Endothelial cell (in vitro differentiated cells): ENCODE measurements at places on chromosomes 12 and 14. TPM values are rescaled to one million over a fixed set of nuclear protein-coding genes. Genes with fewer than 3 reads are reported as not detected.

The LRRC10 gene
- total RNA-seq: not detected

The P2RX7 gene
- 0.82 TPM for total RNA-seq

The FOXG1 gene
- 1.8 TPM for total RNA-seq

The GSC gene
- total RNA-seq: not detected

The TMEM63C gene
- total RNA-seq: 6.6 TPM

The CLEC1B gene
- not detected for total RNA-seq

DNA sequence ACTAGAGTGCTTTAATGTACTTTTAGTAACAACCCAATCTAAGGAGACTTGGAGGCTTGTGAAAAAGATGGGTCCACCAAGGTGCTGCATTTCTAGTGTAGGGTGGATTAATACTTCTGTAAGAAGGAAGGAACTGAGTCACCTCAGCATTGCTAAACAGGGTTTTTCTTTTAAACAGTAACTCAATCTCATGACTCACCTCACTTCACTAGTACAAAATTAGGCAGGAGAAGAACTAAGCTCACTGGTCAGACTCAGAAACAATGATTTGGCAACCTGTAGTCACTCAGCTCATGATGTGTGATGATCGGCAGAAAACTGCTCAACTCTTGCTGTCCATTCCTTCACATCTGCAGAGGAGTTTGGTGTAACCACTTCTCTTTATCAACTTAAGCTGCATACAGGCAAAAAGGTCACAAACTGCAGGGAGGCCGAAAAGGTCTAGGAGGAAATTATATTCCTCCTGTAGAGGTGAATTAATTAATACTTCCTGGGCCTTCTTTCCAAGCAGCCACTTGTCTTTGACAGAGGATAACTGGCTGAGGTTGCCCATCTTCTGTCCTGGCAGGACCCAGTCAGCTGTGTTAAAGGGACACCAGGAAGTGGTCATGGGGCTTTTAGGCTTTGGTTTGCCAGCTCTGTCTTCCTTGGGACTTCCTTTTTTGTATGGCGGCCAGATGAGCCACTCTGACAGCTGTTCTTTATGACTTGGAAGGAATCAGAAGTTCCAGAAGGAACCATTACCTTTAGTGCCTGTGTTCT lies 466.9 kb downstream of the FUT8 start:
- no peak for DNase-seq

DNA sequence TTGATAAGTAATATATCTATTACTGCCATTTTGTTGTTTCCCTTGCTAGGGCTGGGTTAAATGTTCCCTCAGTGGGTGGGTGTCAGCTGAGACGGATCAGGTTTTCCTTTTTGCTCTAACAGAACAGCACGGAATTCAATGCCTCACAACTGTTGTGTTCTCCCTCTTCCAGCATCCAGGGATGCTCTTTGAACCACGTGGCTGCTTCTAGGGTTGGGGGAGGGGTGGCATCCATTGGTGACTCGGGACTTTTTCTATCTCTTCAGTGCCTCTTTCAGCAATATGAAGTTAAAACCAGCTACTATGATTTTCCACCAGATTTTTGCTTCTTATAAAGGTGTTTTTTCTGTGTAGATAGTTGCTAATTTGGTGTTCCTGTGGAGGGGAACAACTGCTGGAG lies 884.9 kb upstream of the FOXG1 start:
- DNase-seq: no peak

DNA sequence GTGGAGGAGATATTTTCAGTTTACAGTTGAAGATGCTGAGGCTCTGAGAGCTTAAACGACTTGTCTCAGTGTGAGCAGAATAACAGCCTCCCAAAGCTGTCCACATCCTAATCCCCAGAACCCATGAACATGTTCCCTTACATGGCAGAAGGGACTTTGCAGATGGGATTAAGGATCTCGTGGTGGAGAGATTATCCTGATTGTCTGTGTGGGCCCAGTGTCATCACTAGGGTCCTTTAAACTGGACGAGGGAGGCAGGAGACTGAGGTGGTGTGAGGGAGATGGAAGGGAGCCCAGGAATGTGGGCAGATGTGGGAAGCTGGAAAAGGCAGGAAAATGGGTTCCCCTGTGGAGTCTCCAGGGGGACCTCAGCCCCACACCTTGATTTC lies 9.6 kb upstream of the KRT80 start:
- DNase-seq: no peak

- no peak for DNase-seq
Measured at GRCh38 chr12:132391326-132392041, 62.1 kb upstream of the GALNT9 start.

GRCh38 chr14:36226164-36226563 lies 49.6 kb upstream of the PTCSC3 start:
- no peak for DNase-seq

- no peak for DNase-seq
Measured at GRCh38 chr12:106629797-106630659, 47.2 kb downstream of the RFX4 start.

DNA sequence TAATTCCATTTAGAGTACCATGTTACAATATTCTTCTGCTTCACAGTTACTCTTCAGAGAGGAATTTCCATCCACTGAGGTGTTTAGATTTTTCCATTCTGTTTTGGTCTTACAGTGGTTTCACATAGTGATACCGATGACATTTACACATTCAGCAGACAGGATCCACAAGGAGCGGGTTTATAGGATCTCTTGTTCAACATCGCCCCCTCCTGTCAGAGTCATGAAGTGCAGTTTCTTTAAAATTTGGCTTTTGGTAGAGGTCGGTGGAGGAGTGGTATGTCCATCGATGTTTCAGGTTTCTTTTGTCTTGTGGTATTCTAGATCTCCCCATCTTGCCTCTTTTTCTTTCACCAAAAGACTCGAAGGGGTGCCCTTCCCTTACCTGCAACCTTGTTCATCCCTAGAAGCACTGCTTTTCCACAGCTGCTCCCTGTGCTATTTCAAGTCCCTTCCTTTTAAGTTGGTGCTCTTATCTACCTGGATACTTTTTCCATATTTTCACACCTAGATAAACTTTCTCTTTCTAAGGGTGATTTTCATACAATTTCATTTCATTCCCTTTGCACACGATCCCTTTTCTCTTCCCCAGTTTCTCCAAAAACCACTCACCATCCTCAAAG lies 181.3 kb downstream of the ITPR2 start:
- DNase-seq: peak; percentile 76

GRCh38 chr12:10069099-10069498 lies 29.7 kb downstream of the CLEC1A start:
- DNase-seq: no peak

GRCh38 chr12:96235484-96235826 lies 41.3 kb downstream of the ELK3 start:
- DNase-seq: no peak

GRCh38 chr12:104342147-104342546 lies 38.6 kb downstream of the EID3 start:
- no peak for DNase-seq

GRCh38 chr12:92191061-92191460 lies 45.4 kb upstream of the BTG1 start:
- no peak for DNase-seq

DNA sequence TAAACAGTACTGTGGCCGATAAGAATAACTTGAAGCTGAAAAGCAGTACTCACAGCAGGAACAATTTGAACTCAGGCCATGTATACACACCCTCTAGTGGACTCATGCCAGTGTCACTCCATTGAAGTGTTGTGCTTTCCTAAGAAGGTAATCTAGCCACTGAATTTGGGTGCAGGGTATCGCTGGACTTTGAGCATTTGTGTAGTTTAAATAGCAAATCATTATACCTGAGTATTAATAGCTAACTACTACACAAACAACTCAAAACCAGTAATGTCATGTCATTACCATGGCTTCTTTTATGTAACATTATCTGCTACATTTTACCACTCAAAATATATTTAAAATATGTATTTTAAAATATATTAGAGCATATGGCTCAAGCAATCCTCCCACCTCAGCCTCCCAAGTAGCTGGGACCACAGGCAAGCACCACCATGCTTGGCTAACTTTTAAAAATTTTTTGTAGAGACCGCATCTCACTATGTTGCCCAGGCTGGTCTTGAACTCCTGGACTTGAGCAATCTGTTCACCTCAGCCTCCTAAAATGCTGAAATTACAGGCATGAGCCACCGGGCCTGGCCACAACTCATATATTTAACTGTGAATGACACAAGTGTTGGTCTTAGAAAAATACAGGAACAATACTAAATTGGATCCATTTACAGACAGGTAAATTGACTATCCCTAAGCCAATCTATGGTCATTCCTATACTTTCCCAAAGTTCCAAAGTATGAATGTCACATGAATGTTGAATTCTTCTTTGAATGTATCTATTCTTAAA lies 25.6 kb upstream of the ARID4A start:
- DNase-seq: no peak

- no peak for DNase-seq
Measured at GRCh38 chr12:2119266-2119665, 66.5 kb downstream of the CACNA1C start.

- DNase-seq: no peak
Measured at GRCh38 chr12:93041416-93041815, 112.3 kb upstream of the EEA1 start.

DNA sequence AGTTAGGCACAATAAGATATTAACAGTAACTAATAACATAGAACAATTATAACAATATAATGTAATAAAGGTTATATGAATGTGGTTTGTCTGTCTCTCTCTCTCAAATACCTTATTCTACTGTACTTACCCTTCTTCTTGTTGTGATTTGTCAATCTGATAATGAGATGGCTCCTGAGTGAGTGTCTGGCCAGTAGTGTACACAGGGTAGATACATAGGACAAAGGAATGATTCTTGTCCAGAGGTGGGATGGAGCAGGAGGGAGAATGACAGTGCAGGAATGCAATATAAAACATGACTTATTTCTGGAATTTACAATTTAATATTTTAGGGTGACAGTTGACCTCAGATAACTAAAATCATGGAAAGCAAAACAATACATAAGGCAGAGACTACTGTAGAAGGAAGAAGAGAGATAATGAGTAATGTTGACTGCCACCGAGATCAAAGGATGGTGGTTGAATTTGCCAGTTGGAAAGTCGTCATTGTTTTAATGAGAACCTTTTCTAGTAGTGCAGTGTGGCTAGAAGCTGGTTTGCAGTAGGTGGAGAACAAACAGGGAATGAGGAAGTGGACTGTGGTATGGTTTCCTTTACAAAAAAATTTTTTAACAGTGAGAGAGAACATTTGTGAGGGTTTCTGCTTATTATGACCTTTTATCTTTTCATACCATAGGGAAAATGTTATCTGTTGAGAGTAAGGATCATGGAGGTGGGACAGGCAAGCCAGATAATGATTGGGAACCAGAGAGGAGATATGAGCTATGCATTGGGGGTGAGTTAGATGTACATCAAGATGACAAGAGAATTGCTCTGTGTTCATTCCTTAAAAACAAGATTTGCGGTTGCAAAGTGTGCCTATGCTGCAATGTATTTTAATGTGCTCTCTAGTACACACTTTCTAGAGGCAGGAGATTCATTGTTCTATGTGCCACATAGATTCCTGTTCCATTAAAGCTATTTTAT lies 458.3 kb downstream of the BTG1 start:
- no peak for DNase-seq

GRCh38 chr12:71240946-71241345 lies 83.1 kb upstream of the TSPAN8 start:
- DNase-seq: no peak

DNA sequence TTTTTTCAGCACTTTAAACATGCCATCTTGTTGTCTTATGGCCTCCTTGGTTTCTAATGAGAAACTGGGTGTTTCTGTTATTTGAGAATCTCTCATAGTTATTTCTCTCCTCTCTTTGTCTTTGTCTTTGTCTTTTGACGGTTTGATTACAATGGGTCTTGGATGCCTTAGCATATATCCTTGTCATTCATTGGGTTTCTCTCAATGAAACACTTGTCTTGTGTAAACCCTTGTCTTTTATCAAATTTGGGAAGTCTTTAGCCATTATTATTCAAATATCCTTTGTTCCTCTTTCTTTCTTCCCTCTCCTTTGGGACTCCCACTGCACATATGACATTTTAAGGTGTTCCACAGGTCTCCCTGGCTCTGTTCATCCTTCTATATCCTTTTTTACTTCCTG lies 373.5 kb upstream of the TBX3 start:
- DNase-seq: no peak

DNA sequence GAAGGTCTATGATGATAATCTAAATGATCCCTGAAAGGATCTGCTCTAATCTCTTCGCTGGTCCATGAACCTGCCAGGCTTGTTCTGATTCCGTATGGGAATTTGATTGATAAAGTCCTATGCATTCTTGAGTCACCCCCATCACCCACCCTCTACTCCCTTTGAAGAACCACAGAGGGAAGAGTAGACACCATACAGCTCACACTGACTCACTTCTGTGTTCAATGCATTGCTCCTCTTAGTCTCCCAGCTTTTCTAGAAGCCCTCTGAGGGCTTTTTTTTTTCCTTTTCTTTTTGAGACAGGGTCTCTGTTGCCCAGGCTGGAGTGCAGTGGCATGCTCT lies 18.5 kb upstream of the GPRC5A start:
- DNase-seq: no peak

DNA sequence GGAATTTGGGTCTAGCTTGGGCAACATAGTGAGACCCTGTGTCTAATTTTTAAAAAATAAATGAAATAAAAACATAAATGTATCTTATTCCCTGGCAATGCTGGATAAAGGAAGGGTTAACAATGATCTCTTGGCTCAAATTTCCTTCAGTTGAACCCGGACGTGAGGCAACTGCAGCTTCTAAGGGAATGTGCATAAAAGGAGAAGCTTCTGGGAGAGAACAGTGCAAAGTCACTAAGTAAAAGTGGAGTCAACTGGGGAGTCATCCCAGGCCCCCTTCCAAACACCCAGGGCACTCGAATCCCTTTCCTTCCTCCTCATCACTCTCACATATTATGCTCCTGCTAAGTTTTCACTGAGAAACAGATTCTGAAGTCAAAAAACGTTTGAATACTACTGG lies 147.3 kb downstream of the PPM1H start:
- no peak for DNase-seq

GRCh38 chr12:57626111-57626920 lies 6.7 kb downstream of the B4GALNT1 start:
- no peak for DNase-seq

DNA sequence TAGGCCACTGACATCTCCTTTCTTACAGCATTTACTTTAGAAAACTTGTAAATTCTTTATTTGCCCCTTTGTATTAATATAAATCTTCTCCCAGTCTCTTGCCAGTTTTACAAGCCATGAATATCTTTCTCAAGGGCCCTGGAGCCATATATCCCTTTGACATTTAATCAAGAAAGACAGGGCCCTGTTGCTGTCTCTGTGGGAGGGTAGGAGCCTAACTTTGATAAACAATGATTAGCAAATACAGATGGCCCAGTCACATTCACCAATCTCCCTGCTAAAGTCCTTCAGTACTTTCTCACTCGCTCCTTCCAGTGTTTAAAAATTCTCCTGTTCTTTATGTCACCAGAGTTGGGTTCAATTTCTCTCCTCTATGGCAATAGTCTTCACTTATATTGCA lies 479.8 kb upstream of the USP15 start:
- no peak for DNase-seq
